ENCODE measurements at places on chromosomes 6 and 20. TPM values are rescaled to one million over a fixed set of nuclear protein-coding genes. Genes with fewer than 3 reads are reported as not detected.
A peak's percentile ranks its signal among the peaks of the same experiment; 100 is the strongest.

- no peak for DNase-seq
Observed at GRCh38 chr20:4894981-4895381, 106.3 kb downstream of the SLC23A2 start.

Gene SLC16A10
- not detected for total RNA-seq

DNA sequence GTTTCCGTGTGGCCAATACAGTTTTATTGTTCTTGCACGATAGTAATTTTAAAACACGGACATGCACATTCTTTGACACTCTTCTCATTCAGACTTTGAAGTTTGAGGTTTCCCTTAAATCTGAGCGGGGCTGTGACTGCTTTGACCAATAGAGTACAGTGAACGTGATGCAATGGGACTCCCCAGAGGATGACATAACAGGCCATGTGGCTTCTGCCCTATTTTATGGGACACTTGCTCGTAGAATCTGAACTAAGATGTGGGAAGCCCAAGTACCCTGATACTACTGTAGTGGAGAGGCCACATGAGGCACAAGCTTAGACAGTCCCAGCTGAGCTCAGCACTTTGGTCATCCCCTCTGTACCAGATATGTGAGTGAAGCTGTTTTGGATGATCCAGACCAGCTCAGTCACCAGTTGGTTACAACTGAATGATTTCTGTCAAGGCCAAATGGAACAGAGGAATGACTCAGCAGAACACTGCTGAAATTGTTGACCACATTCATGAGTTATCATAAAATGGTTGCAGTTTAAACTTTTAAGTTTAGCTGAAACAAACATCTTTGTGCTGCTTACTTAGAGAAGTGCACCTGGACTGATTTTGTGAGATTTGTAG, 279.4 kb downstream of the RFPL4B start:
- DNase-seq, result peak; percentile 83

DNA sequence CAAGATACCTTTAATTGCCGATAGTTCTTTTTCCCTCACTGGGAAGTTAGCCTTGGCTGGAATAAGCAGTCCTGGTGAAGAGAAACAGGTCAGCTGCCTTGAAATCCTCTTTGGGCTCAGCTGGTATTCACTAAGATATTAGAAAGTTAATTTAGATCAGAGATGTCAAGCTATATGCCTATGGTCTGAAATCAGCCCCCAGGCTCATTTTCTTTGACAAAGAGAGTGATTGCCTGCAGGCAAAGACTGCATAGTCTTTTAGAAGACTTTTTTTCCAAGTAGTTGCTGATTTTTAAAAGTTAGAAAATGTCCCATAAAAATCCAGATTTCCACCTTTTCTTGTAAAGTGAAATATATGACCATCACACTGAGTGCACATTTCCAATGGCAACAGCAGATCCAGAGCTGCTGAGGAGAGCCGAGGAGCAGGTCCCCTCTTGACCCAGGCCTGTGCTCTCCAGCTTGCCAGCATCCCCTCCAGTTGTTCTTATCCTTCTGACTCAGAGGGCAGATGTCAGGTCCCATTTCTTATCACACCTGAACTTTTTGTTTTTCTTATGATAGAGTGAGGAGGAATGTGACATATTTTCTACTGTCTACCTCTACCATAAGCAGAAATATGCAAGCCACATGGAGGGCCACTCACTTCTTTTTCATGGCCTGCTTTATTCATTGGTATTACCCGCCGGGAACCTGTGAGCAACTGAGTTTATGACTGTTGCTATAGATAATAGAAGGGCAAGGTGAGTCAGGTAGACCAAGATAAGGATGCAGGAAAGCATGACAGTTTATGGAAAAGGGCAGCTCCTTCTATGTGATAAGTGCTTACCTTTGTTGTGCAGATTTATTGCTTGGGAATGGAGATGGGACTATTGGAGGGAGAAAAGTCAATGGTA, 17.6 kb upstream of the L3MBTL3 start:
- no peak for DNase-seq

Gene SPEF1
- not detected for total RNA-seq

DNA sequence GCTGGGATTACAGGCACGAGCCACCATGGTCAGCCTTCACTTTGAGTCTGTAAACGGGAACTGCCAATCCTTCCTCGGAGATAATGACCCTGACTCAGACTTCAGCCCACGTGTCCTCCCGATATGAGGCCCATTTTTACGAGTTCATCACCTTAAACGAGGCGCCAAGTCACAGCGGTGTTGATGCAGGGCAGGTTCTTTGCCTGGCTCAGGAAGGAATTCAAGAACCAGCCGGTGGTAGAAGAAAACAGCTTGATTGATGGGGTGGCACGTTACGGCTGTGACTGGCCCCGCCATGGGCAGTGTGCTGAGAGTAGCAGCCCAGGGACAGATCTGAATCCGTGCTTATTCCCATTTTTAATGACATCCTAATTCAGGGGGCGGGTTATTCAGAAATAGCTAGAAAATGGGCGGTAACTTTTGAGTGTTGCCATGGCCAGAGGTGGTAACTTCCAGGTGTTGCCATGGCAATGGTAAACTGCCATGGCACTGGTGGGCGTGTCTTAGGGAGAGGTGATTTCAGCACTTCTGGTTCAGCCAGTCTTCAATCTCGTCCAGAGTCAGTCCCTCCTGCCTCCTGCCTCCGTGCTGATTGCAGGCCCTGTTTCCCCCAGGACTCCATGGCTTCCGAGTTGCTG, 9.1 kb upstream of the MAP1LC3A start:
- peak; percentile 58 for DNase-seq

DNA sequence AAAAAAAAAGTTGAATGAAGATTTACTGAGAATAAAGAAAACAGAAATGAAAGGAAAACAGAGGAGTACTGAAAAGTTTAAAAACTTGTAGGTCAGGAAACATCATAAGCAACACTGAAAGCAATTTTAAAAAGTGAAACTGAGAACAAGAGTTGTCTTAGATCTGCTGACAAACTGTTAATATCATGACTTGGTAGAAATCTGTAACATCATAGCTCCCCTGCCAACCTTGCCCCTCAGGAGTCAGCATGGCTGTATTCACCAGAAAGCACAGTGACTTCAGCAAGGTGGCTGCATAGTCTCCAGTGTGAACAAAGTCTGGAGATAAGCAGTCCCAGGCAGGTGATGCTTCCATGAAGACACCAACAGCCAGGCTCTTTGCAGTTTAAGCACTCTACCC, 5.3 kb downstream of the NAA20 start:
- DNase-seq, result no peak

Gene KCNK16
- total RNA-seq, result not detected

Gene FAM83C
- not detected for total RNA-seq

Gene THEMIS
- under 0.01 TPM for total RNA-seq

DNA sequence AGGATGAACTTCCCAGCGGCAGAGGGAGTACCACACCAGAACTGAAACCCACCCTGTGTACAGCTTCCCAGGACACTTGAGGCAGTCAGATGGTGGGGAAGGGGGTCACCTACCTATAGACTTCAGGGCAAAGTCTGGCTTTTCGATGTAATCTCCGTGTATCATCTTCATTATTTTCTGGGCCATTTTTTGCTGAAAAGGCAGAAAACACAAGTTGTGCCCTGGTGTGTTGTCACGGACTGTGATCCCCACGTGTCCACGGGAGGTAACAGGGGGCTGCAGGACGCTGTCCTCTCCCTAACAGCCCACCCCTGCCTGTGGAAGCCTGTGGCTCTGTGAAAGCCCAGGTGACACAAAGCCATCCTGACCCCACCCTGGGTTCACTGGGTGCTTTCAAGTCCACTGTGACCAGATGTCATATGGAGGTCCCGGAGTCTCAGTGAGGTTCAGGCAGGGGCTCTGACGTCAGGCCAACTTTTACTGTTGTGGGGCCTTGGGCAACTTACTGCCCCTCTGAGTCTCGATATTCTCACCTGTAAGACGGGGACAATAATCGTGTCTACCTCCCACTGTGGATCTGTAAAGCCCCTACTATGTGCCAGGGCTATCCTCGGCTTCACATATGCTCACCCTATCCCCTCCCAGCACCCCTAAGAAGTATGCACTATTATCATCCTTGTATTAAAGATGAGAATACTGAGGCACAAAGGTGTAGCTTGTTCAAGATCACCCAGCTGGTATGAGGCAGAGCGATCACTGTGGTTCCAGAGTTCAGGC, 14.5 kb downstream of the SUN5 start:
- DNase-seq, result no peak

Gene BPI
- total RNA-seq, result not detected

- DNase-seq, result no peak
Observed at GRCh38 chr20:37983286-37983685, 50.0 kb downstream of the TTI1 start.

DNA sequence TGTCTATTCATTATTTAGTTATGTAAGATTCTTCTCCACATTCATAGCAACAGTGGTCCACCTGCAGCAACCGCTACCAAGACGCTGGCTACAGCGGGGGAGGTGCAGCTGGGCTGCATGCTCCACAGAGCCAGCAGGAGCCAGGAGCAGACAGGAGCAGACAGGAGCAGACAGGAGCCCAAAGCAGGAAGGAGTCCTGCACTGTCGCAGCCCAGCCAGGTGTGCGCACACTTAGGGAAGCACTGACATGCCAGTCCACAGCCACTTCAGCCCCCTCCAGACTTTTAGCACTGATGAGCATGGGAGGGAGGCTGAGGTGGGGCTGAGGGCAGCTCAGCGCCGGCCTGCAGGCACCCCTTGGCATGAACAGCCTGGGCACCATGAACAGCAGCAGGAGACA, 19.6 kb downstream of the KIF16B start:
- no peak for DNase-seq

- DNase-seq, result no peak
Observed at GRCh38 chr6:25009393-25009710, 73.6 kb upstream of the RIPOR2 start.

DNA sequence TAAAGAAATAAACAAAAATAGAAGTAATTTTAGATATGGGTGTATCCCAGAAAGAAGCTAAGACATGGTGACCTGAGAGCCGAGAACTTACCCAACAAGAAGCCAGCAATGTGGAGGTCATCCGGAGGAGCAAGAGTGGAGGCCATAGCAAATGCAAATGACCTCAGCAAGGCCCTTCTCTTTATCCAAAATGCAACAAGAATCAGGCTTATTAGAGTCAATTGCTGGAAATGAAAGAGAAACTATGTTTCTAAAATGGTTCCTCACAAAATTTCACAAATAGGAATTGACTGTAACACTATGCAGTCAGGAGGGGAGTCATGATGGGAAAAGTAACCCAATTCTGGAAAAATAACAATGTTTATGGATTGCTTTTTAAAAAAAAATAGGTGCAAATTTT, 90.4 kb downstream of the TNFAIP3 start:
- no peak for DNase-seq

- no peak for DNase-seq
Observed at GRCh38 chr6:78611886-78612480, 255.4 kb upstream of the IRAK1BP1 start.

GRCh38 chr6:23218751-23219150, 649.4 kb downstream of the HDGFL1 start:
- no peak for DNase-seq

All from osteoblast (primary cell).